Kidney tubule cell (primary cell): ENCODE measurements at places on chromosomes 3 and 15.
A peak's percentile ranks its signal among the peaks of the same experiment; 100 is the strongest.

DNA sequence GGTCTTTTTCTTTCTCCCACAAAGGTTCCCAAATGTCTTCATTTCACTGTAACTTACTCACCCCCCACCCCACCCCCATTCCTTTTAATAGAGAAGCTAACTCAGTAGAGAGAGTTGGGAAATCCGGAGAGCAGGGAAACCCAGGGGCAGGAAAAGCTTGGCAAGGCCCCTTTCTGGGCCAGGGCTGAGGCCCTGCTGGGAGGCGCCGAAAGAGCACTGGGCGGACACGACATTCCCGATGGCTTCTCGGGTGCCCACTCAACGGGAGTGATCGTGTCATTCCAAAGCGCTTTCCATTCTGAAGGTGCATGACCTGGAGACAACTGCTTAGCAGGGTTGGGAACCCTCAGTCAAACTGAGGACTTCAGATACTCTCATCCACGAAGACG is 1.6 kb upstream of the DALRD3 start:
- no peak for DNase-seq

- no peak for DNase-seq
Observed at GRCh38 chr3:78879295-78879860, 888.4 kb downstream of the ROBO1 start.

GRCh38 chr15:27235681-27236080 is 264.7 kb downstream of the GABRG3 start:
- no peak for DNase-seq

GRCh38 chr3:194090716-194091115 is 45.2 kb upstream of the HES1 start:
- DNase-seq = no peak

- DNase-seq = no peak
Observed at GRCh38 chr15:69703532-69704187, 251.0 kb downstream of the RPLP1 start.

- DNase-seq = no peak
Observed at GRCh38 chr3:142152384-142152783, 3.0 kb upstream of the TFDP2 start.

DNA sequence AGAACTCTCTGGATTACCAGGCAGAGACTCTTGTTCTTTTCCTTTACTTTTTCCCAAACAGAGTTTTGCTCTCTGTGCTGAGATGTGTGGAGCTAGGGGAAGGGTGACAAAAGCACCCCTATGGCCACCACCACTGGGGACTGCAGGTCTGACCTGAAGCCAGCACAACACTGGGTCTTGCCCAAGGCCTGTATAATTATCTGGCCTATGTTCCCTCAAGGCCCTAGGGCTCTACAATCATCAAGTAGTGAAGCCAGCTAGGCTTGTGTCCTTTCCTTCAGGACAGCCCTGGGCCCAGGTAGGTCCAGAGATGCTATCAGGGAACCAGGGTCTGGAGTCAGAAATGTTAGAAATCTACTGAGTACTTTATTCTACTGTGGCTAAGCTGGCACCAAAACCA is 28.4 kb downstream of the MYO1E start:
- no peak for DNase-seq

DNA sequence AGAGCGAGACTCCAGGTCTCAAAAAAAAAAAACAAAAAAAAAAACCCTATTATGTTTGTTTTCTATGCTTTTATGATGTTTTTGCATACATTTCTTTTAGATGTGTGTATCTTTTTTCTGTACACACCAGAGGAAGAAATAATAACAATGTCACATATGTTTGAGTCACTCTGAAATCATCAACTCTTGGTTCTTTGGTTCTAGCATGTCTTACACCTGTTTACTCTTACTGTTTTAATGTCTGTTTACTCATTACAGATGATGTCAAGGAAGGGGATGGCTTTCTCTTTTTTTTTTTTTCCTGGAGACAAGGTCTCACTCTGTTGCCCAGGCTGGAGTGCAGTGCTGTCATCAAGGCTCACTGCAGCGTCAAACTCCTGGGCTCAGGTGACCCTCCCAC is 24.1 kb downstream of the RHOA start:
- peak; percentile 73 for DNase-seq

DNA sequence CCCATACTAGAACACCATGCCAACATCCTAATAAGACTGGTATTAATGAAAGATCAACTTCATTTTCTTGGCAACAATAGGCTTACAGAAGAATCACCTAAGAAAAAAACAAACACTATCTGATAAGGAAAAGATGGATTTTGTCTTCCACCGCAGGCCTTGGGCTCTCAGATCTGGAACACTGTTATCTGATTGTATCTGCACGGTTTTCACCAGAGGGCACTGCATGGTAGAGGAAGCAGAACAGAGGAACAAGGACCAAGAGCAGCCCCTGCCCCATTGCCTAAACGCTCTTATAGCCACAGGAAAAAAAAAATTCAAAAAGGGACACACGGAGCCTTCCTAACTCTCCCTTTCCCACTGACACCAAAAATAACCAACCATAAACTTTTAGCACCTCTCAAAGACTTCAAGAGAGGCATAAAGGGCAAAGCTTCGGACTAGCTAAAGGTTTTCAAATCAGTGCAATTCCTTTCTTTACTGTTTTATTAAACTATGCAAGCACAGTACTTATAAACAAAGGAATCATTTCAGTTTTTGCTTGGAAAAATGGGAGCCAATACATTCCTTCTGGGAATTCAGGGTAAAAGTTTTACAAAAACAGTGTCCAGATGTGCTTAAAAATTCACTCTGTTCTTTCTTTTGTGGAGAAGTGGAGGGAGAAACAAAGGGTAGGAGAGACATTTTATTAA is 23.3 kb downstream of the IL17RD start:
- no peak for DNase-seq

DNA sequence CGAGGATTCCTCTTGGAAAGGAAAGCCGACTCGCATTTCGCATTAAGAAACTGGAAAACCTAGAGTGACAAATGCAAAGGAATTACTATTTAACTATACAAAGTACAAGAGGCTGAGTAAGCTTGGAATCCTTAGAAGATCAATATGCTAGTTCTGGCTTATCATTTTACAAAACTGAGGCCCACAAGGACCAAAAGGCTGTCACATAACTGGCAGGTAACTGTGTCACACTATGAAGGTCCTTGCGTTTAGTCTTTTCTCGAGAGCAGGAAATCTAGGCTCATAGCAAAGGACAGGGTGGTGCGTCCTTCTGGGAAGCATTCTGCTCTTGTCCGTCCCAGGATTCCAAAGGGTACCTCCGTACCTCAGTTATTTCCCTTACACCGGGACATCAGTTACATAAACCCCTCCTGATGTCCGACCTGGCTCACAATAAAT is 629 bp downstream of the RPL24 start:
- no peak for DNase-seq

GRCh38 chr3:128267541-128267940 is 114.3 kb downstream of the EEFSEC start:
- DNase-seq = peak; percentile 2

GRCh38 chr3:16030342-16030741 is 144.1 kb upstream of the GALNT15 start:
- DNase-seq = no peak

DNA sequence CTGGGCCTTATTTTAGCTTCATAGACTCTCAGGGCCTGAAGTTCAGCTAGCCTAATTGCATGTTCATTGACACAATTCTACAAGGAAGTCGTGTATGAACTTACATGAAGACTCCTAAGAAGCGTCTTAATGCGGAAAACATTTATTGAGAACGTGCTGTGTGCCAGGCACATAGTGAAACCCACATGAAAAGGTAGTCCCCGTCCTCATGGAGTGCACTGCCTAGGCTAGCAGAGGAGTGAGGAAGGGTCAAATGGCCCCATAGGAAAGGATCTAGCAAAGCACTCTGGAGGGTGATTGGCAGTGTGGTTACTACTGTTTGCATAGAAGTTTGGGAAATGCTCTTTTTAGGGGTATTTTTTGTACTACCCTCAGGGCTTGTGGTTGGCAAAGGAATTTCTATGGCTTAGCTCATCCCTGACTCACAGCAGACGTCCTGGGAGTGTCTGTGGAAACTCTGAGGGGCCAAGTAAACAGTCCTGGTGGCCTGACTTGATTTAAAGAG is 854 bp upstream of the NPTN start:
- peak; percentile 94 for DNase-seq

- DNase-seq = no peak
Observed at GRCh38 chr3:175746308-175746707, 887.2 kb downstream of the NAALADL2 start.

DNA sequence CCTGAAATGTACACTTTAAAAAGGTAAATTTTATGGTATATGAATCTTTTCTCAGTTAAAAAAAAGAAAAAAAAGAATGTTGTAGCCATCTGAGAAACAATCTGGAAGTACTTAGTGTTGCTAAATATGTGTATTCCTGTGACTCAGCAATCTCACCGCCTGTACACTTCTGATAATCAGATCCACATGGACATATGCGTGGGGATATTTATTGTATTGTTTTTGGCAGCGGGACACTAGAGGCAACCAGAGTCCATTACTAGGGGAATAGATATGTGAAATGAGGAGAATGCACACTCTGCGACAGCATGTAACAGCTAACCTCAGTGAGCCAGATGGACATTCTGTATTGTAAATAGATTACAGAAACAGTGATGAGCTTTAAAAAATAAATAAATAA is 65.4 kb downstream of the AQP9 start:
- DNase-seq = no peak

- DNase-seq = no peak
Observed at GRCh38 chr15:39820050-39820602, 37.5 kb upstream of the FSIP1 start.

GRCh38 chr3:182212479-182213076 is 500.9 kb downstream of the SOX2 start:
- peak; percentile 98 for DNase-seq

DNA sequence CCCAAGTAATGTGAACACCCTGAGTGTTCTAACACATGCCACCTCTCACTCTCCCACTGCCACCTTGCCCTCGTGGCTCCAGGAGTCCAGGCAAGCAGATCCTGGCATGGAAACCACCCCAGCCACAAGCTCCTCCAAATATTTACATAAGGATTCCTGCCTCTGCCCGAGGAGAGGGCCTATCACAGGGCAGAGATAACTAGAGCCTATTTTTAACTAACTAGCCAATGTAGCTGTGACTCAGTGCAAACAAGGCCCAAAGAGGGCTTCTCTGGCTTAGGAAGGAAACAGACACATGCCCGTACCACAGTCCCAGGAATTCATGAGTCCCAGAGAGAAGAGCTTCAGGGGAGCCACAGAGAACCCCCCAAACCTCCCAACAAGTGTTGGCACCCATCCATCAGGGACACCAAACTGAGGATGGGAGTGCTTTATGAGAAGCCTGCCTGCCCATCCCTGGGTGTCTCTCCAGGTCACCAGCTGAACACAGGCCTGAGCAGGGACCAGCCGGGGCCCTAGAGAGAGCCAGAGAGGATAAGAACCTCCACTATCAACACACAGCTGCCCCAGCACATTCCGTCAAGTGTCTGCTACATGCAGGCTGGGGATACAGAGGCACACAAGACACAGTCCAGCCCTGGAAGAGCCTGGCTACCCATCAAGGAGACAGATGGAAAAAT is 9.2 kb downstream of the FYCO1 start:
- DNase-seq = peak; percentile 91

DNA sequence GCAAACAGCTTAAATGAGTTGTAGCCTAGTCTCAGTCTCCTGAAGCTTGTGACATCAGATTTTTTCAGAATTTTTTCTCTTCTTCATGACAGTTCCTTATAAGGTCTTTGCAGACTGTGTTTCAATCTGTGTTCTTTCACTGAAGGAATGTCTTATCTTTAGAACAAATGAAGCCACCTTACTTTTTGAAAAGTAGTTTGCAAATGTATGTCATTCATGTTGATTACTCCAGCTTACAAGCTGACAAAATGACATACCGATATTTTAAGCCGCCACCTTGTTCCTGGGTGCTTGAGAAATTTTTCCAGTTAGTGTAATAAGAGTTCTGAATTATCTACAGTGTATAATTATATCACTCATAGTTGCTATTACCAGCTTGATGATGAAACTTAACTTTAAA is 57.0 kb downstream of the ASTE1 start:
- no peak for DNase-seq

GRCh38 chr15:84099181-84099580 is 136.4 kb upstream of the GOLGA6L4 start:
- DNase-seq = peak; percentile 55

GRCh38 chr3:38214560-38214959 is 49.2 kb downstream of the OXSR1 start:
- DNase-seq = peak; percentile 6

- no peak for DNase-seq
Observed at GRCh38 chr3:162441716-162442115, 945.1 kb downstream of the OTOL1 start.

- peak; percentile 74 for DNase-seq
Observed at GRCh38 chr3:192062186-192062585, 601.2 kb downstream of the PYDC2 start.

DNA sequence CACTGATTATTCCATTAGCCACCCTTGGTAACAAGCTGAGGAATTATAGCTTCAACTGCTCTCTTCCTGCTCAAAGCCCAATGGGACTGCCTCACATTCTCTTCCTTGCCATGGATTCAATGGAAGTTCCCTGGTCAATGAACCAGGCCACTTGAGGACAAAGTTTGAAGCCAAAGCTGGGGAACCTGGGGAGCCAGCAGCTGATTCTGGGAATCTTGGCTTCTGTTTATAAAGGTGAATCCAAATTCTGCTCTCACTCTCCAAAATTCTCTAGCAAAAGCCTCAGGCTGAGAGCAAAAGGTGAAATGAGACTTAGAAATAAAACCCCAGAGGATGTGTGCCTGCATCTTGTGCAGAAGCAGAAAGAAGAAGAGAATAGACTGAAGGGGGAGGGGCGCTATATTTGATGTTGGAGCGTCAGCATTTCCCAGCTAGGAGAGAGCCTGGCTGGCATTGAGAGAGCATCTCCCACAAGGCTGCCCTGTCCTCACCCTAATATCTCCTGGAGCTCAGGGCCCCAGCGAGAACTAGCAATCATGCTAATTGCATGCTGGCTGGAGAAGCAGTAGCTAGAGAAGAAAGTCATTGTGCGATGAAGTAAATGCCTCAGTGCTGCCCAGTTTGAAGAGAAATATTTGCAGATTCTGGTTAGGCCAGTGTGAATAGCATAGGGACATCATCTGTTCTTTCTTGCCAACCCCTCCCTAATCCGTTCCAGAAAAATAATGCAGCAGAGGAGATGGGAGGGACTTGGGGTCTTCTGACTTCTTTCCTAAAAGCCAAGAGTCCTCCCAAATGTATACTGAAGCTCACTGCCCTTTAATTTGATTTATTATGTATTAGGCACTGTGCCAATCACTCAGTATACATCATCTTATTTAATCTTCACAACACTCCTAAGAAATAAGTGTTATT is 34.9 kb upstream of the GAP43 start:
- no peak for DNase-seq

DNA sequence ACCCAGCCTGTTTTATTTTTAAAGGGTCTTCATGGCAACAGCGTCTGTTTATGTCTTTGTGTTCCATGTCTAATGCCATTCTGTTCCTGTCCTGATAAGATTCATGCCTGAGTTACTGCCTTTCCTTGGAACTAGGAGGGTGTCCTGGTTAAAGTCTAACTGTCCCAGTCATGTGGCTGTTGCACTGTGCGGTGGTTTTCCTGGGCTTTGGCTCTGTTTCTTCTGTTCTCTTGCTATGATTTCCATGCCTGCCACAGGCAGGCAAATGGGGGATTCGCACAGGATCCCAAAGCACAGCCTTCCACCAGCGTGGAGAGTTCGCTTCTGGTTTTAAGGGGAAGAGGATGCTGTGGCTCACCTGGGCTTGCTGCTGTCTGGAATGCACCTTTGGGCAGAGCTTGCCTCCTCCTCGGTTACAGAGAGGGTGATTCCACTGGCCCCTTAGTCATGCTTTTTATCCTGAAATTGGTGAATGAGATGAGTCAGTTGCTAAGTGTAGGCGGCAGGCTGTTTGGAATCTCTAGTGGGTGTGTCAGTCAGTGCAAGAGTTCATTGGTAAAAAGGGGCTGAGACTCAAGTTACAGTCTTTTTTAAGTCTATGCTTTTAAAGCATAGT is 86.8 kb downstream of the CCK start:
- DNase-seq = peak; percentile 96
